Activated T-cell treated with anti-CD3 and anti-CD28 coated beads for 24 hours (primary cell): ENCODE measurements at places on chromosomes 7 and 10.

DNA sequence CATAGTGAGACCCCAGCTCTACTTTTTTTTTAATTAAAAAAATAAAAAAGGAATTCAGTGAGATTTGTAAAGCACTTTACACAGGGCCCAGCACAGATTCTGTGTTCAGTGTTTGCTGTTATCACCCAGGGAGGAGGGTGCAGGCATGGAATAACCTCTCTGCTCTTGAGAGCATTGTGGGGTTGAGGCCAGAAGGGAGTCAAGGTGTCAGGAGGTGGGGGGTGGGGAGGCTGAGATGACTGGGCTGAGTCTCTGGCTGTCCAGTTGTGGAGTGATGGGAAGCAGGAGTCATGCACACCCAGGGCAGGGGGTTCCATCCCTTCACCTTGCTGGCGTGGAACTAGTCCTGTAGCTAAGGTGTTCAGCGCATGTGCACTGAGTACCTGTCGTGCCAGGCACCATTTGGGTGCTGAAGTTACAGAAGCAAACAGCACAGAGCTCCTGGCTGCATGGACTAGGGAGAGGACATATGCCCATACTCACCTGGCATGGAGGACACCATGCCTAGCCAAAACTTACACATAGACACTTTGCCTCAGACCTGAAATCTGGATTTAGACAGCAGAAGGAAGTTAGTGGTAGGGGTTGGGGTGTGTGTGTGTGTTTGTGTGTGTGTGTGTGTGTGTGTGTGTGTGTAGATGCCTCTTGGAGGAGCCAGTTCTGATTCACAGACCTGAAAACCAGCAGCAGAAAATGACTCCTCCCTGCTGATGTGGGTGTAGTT, 69.2 kb upstream of the LRRC4 start:
- no peak for DNase-seq

- DNase-seq: no peak
Measured at GRCh38 chr7:15750727-15751126, 64.2 kb upstream of the MEOX2 start.

GRCh38 chr7:86911659-86912058, 147.8 kb downstream of the ELAPOR2 start:
- no peak for DNase-seq

DNA sequence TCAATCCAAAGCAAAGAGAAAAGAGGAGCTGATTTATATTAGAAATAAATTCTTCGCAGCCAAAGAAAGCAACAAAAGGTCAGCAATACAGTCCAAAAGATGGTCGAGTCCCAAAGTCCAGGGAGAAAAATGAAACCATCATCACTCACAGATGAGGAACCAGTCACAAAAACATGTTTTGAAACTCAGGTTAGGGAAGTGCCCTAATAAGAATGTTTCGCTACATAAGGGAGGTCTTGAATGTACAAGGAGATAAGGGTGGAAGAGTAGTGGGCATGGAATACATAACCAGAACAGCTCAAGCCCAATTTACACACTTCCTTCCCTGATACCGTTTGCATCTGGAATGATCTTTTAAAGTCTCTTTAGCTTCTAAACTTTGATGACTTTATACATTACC, 53.6 kb downstream of the VPS41 start:
- no peak for DNase-seq

DNA sequence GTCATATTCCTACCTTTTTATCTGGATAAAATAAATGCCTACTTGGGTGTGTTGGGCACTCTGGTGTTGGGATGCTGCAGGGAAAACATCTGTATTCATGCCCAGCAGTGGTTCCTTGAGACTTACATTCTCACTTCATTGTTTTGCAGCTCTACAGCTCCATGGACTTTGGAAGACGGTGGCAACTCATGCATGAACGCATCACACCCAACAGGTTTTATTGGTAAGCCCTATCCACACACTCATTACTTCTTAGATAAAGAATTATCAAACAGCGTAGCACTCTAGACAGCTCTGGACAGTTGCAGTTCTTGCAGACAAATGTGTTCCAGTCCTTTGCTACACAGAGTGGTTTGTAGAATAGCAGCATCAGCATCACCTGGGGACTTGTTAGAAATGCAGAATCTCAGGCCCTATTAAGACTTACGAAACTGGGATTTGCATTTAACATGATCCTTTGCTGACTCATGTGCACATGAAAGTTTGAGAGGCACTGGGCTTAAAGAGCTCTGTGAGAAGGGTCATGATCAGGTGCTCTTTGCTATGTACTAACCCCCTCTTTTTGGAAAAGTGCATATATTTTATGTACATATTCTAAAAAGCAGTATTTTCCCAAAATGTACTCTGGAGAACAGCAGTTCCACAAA, 401.9 kb downstream of the SORCS3 start:
- DNase-seq: no peak

DNA sequence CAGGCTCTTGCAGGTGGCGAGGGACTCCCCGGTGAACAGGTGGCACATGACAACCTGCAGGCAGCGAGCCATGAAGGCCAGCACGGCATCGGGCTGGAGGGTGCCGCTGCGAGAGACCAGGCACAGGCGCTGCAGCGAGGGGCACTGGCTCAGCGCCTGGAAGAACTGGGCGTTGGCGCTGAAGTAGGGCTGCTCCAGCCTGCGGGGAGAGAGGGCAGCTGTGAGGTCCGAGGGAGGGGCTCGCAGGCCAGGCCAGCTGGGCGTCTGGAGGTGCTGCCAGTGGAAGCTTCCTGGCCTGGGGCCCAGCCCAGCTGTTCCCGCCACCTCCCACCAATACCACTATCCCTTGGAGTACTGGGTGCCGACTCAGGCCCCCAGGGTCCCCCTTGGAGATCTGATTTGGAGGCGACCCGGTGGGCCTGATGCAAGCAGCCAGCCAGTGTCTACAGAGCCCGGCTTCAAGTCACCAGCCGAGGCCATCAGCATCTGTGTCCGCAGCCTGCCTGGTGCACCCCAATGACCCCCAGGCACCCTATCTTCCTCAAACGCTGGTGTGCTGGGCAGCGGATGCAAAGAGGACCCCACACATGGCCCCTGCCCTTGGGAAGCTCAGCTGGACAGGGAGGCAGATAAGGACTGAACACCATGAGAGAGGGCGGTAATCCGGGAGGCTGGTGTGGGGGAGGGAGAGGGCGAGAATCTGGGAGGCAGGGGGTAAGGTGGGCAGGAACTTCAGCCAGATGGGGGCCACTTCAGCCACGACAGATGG, 67.8 kb upstream of the TNRC18 start:
- no peak for DNase-seq

- no peak for DNase-seq
Measured at GRCh38 chr7:111268941-111269340, 178.0 kb downstream of the LRRN3 start.

DNA sequence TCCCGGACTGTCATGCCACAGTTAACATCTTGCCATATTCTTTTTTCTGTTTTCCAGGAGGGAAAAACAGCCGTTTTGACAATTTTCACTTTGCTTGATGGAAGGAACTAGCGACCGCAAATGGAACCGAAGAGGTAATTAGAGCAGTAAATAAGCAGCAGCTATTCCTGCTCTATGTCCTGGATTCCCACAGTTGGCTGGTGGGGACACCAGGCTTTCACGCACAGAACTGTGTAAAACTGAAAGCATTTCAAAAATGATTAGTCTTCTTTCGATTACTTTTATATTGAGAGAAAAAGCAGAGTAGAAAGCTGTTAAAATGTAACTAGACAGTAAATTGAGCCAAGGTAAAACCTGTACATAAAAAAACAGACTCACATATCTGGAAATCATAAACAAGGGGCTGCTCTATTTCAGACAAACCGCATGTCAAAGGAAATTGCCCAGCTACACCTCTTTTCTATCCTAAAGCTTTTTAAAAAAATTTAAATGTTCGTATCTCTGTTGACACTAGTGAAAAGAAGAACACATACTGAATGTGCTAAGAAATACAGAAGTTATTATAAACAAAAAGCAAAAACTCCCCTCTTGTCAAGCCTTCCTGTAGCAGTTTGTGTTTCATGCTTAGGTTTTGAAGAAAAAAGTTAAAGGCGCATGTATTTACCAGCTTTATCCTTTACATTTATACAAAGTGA, 93.4 kb downstream of the RNF216 start:
- no peak for DNase-seq

DNA sequence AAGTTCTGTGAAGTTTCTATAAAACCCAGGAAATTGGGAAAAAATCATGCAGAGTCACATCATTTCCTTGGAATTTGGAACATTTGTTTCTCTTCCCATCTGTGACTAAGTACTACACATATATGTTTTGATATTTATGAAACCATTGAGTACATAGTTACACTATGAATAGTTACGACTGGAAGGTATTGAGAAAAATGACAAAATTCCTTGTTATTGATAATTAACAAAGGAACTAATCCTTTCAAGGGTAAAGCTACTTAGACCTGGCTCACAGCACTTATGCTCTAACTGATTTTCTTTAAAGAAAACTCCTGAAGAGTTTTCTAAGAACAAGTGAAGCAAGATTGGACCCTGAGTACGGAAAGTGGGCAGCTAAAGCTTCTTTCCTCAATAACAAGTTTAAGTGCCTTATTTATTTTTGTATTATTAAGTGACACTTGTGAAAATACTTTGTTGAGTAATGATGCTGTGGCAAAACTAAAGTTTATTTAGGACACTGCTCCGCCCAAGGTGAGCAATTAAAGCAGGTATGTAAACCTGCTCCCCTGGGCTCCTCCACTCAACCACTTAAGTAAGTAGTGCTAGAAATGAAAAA, 12.0 kb upstream of the GLCCI1 start:
- no peak for DNase-seq

DNA sequence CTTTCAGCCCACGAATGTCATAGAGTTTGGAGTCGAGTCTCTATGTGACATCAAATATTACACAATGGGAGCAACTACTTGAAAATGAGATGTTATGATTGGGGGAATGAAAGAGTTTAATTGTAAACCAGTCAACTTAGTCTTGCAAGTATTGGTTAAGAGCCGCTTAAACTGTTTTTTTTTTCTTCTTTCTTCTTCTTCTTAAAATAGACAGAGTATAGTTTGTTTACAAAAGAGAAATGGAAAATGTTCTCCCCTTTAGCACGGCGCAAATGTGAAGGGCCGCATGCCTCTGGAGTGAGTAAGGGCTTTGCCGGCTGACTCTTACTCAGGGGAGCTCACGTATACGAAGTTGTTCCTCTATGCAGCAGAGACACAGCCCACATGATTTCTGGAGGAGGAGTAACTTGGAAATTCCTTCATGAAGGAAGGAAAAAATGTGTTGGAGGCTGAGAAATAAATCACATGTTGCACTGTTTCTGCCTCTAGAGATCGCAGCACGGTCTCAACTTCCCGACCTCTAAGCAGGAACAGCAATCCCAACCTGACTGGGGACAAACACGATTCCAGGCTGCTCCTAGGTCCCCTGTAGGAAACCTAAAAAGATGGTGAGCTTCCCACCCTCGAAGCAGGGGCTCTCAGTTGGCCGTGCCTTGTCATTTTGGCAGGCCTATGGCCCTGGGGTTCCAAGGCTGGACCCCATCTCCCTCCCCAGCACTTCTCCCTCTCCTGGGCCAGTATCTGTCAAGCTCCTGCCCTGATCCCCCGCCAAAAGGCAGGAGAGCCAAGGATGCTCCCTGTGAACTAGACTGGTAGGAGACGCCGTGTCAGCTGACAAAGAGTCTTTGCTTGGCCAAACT, 44.8 kb downstream of the MYOF start:
- no peak for DNase-seq

DNA sequence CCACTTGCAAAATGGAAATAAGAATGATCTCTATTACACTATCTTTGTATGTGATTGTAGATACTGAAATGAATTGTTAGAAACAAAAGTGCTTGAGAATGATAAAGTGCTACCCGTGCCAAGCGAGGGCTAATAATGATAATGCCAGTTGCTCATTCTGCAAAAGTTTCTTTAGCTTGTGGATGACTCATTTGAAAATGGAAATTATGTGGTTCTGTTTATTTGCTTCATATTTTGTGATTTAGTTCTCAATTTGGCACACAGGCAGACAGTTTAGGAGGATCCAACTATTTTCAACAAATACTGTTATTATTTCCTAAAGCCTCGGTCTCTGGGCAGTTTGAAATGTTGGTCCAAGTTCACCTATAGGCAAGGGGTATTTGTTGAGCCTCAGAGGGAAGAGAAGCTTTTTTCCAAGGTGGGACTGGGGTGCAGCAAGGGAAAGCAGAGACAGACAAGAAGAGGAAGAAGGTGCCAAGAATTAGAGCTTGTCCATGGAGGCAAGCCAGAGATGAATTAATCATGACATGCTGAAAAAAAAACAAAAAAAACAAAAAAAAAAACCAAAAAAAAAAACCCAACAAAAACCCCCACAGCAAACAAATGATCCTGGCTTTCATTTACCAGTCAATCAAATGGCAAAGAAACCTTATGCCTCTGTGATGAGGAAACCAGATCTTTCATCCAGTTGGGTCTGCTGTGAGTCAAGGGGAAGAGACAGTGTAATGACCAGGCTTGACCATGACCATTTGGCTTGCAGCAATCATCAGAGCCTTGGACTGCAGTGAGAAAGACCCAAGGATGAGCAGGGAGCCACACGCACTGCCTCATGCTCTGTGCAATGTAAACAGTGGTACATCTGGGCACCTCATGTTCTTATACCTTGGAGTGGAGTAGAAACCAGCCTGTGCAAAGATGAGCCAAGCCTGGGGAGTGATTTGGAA, 285.0 kb upstream of the HABP2 start:
- no peak for DNase-seq

DNA sequence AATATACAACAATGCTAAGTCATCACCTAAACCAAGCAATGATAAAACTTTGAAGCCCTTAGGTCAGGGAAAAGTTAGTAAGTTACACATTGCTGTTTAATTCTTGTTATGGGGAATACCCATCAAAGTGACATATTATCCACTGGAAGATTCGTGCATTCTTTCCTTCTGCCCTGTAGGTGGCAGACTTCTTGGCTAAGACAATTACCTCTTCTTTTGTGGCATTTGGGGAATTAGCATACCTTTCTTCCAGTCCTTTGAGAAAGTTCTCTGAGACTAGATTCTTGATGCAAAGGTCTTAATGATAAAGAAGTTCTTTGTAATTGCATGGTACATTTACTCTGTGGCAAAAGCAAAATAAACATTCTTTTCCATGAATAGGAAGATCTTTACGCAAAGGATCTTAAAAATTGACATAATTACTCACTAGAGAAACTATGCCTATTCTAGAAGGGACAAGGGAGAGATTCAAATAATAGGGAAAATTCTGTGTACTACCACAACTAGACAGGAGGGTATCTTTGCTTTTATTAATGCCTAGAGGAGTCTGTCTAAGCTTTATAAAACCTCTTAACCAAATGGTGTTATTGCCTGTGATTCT, 395.9 kb downstream of the GRM8 start:
- DNase-seq: no peak

GRCh38 chr10:95459446-95460045, 101.6 kb downstream of the SORBS1 start:
- DNase-seq: no peak

DNA sequence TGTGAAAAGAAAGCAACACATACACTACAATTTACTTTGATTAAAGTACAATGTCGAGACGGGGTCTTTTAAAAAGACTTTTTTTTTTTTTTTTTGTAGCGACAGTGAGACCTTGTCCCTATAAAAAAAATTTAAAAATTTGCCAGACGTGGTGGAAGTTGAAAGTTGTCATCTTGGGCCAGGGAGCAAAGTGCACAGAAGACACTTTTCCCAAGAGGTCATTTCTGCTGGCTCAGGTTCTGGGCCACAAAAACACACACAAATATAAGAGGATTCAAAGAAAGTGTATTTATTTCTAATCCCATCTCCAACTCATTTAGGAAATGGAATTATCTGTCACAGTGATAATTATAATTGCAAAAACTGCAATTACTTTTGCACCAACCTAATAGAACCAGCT, 24.7 kb downstream of the SLC26A3 start:
- DNase-seq: no peak
